ENCODE measurements at places on chromosomes 2 and 18. TPM values are rescaled to one million over a fixed set of nuclear protein-coding genes. Genes with fewer than 3 reads are reported as not detected.

DNA sequence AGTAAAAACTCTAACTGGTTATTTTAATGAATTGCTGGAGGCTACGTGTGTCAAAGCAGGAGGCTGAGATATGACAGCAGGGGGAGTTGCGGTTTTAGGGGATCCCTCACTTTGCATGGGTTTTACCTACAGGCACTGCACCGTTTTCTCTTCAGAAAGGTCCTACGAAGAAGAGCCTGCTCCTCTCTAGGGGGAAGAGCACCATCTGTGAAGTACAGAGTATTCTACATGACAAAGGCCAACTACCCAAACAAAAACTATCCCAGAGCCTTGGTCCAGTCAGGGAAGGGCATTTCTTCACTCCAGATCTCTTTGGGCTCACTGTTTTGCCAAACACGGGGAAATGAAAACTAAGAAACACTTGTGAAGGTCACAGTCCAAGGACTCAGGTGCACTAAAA is 696.7 kb upstream of the SOX11 start:
- DNase-seq, result peak; percentile 14

The RAX gene
- not detected for total RNA-seq

DNA sequence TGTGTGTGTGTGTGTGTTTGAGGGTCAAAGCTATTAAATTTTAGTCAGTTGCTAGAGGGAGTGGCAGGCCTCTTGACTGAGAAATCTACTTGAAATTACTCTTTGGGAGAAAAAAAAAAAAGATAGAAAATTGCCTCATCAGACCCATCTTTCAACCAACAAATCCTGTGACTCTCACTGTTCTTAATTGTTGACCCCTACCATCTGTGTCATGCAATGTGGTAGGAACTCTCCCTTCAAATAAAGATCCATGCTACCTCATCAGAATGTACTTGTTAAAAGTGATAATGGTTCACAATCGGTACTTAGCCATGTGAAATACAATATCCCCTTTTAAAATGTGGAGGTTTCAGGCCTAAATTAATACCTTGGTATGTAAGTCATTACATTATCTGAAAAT is 670.8 kb upstream of the FANCL start:
- no peak for DNase-seq

- no peak for DNase-seq
Observed at GRCh38 chr2:64222351-64222750, 78.1 kb upstream of the PELI1 start.

The MC4R gene
- total RNA-seq, result not detected

Data from lower leg skin (tissue), 4 donors.